ENCODE measurements at places on chromosomes 13 and 19.
A peak's percentile ranks its signal among the peaks of the same experiment; 100 is the strongest.

DNA sequence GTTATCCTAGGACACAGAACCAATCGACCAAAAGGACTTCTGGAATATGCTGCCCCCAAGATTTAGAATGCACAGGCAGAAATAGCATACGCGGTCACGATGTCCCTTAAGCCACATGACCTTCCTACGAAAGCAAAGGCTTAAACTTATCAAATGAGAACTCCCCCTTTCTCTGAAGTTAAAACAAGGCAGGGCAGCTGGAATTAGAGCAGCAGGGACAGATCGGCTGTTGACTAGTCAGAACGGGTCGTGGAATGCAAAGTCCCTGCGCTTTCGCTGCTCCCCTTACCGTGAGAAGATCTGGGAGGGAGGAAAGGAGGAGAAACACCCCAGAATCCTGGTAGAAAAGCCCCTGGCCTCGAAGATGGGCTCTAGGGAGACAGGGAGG is 799 bp upstream of the USPL1 start:
- peak; percentile 72 for DNase-seq

DNA sequence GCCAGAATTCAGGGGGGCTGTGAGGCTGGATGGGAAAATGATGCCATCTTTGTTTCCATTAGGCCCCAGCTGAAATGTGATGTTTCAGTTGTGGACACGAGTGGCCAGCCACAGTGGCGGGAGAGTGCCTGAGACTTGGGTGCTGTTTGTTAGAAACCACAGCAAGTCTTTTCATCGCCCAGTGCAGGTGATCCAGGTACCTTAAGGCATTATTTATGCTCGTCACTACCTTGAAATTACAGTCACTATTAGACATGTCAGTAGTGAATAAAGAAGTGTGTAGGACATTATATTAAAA is 82.5 kb upstream of the TM9SF2 start:
- no peak for DNase-seq

DNA sequence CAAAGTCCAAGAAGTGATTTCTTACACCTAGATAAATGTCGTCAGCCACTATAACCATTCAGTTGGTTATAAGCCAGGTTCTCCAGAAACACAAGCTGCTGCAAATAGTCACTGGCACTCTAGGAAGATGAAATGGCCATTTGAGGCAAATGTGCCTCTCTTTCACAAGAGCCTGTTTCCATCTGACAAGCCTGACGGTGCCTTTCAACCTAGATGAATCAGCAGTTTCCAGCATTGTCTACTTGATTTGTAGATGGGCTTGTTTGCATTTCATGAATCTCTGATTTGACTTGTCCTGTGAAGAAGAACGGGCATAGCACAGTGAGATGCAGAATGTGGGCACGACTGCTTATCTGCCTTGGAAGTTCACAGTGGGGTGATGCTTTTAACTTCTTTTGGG is 327.2 kb downstream of the LMO7 start:
- no peak for DNase-seq

DNA sequence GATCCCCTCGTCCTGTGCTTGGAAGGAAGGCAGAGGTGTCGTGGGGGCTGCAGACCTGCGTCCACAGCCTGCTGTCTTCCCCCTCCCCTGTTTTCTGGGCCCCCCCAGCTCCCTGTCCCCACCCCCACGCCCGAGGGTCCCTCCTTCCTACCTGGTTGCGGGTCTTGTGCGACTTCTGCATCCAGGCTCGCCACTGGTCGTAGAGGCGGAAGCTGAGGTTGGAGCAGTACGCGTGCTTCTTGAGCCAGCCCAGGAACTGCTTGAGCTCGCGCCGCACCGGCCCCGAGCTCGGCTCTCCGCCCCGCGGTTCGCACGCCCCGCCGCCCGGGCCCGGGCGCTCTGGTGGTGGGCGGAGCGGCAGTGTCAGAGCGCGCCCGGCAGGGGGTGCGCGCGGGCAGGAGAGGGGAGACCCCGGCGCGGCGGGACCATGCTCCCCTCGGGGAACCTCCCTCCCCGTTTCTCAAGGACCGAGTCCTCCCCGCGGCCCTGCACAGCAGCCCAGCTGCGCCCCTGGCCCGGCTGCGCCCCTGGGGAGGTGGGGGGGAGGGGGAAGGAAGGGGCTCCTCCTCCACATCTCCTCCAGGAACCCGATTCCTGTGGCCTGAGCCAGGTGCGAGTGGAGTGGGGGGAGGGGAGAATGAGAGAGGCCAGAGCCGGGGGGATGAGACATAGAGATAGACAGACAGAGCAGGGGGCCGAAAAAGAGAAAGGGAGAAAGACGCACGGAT is 5.7 kb downstream of the REX1BD start:
- peak; percentile 71 for DNase-seq

- DNase-seq: no peak
Measured at GRCh38 chr19:3771000-3771905, 775 bp downstream of the RAX2 start.

GRCh38 chr19:6230991-6231448 is 48.8 kb downstream of the MLLT1 start:
- DNase-seq: no peak

All from immature natural killer cell (primary cell).